Stomach (tissue), 19 donors: ENCODE measurements at places on chromosomes 5 and 9. TPM values are rescaled to one million over a fixed set of nuclear protein-coding genes. Genes with fewer than 3 reads are reported as not detected.

- DNase-seq, result no peak
Measured at GRCh38 chr5:172533058-172533398, 78.7 kb upstream of the SH3PXD2B start.

DNA sequence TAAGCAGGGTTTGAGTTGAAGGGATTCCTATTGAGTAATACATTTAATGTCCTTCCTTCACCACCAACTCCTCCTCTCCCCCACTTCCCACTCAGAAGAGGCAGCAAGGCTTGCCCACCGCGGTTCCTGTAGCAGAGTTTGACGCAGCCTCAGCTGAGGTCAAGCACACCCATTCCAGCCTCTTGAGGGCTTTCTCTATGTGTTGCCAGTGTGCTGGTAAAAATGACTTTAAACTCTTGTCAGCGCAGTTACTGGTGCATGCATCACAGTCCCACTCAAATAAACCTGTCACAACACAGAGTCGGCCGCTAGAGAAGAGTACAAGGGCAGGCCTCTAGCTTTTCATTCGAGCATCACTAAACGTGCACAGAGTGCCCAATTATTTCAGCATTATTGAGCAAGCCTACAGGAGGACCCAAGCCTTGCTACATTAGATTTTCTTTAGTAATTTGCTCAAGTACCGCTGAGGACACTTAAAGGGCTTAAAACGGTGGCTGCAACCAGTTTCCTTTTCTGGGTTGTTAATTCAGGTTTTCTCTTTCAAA, 79.6 kb downstream of the TLE4 start:
- DNase-seq, result no peak

GRCh38 chr5:13664377-13664776, 280.1 kb downstream of the DNAH5 start:
- no peak for DNase-seq

PRLR gene
- total RNA-seq, result not detected

DNA sequence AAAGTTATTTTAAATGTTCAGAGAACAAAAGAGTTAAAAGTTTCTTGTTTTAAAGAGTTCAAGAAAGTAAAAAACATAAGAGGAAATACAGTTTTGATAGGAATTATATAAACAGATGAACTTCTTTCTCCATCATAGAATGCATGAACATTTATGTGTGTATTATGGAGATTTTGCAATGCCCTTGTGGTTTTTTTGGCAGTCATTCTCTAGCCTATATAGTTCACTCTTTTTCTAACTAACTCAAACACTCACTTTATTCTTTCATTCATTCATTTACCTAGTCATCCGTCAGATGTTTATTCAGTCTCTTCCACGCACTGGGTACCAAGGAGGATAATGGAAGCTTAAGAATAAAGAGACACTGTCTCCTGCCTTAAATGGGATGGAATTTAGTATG, 195.9 kb upstream of the VLDLR start:
- DNase-seq, result no peak

GRCh38 chr5:177445052-177445916, 1.3 kb upstream of the PRR7 start:
- DNase-seq, result no peak

DNA sequence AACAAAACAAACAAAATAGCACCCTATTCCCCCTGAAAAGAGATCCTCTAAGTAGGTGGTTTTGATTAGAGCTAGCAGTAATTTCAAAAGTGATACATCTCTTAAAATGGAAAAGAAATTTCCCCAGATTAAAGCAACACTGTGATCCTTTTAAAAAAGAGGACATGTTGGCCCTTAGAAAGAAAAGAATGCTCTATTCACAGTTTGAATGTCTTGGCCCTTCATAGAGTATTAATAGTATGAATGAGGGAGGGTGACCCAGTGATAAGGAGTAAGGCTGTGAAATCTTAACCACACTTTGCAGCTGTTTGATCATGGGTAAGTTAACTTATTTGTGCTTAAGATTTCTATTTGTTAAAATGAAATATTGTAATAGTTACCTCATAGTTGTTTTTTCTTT, 467.7 kb upstream of the MEF2C start:
- no peak for DNase-seq

GRCh38 chr5:141598391-141599345, 20.1 kb downstream of the DIAPH1 start:
- DNase-seq, result no peak

DNA sequence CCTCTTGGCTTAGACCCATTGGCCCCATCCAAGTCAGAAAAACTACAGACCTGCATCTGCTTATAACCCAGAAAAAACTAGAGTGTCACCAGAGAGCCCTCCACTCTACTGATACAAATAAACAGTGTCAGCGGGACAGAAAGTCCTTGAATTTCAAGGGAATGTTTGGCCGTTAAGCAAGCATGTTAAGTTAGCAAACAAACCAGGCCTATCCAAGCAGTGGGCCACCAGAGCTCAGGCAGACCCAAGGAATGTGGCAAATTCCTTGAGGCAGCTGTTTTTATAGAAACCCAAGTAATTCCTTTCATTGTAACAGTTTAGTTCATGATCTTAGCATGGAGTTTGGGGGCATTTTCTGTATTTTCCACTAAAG, 70.9 kb downstream of the PRLR start:
- DNase-seq, result peak; percentile 53
